ENCODE measurements at places on chromosomes 16 and 17.

DNA sequence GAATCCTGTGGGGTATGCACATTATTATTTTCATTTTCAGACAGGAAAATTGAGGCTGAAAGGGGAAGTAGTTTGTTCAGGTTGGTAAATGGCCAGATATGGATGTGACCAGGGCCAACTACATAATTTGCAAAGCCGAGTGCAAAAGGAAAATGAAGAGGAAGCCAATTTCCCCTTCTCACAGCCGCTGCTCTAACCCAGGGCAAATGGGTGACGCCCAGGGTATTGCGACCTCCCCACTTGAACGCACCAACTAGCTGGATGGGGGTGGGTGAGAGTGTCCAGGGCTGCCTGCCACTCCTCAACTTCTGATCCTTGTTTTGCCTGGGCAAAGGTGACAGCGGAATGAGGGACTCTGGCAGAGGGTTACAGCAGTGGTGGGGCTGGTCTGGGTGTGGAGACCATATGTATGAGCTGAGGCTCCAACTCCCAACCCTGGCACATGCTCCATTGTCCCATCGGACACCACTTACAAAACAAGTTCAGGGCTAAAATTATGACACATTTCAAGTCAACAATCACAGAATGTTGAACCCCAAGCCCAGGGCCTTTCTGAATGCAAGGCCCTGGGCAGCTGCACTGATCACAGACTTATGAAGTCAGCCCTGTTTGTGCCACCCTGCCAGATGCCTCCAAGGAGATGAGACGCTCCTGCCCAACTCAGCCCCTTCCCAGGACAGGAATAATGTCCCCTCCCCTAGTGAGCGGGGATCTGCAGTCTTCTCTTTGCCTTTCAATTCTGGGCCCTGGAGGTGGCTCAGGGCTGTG is 1.7 kb downstream of the ANKRD40CL start:
- DNase-seq = no peak

DNA sequence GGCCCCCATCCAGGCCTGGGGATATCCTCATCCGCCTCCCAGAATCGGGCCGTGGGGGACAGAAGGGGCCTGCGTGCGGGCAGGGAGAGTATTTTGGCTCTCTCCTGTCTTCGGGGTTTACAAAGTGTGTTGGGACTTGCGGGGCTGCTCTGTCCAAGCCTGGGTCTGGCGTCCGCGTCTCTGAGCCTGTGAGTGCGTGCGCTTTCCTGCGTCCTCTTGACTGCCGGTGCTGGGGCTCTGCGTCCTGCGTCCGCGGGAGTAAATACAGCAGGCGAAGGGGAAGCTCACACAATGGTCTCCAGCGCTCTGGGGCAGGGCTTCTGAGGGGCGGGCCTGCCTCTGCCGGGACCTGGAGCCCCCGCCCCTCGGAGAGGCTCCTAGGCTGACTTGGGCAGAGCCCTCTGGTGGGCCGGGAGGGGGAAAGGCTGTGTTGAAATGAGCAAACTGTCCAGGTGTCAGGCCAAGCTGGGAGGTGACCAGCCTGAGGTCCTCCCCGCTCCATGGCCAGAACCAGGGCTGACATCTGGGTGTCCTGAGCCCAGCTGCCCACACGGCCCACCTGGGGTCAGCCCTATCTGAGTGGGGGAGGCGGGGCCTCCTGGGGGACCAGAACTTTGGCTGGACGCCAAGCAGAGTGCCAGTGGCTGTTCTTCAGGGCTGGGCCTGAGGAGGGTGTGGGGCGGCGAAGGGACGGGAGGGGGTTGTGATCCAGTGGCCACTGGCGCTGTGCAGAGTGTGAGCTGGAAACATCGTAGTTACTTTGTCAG is 233.6 kb downstream of the SEC14L1 start:
- no peak for DNase-seq

- no peak for DNase-seq
Measured at GRCh38 chr16:73196670-73197069, 148.7 kb upstream of the ZFHX3 start.

DNA sequence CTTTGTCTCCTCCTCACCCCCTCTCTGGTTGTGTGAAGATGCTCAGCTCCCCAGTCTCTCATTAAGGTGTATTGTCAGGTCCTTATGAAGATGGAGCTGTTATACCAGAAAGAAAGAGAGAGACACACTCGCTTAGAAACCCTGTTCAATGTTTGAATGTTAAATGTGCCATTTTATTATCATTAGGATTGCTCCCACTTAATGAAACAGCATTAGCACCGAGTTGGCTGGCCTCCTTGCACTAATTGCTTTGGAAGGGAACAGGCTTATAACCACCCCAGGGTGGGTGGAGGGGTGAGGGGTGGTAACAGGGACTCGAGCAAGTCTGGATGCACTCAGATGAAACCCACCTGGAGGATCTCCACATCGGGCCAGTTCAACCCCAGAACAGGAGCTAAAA is 14.4 kb downstream of the PIPOX start:
- no peak for DNase-seq

DNA sequence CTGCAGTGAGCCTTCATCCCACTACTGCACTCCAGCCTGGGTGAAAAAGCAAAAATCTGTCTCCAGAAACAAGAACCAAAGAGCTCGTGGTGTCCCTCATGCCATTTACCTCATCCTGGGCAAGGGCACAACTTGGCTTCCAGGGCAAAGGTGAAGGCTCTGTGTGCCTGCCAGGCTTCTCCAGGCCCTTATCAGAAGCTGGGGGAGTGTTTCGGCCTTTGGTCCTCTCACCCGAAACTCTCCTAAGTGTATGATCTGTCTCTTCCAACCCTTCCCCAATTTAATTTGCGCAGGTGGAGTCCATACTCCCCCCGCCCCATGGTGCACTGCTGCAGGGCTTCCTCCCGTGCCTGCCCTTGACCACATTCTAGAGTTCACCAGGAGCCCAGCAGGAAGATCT is 1.1 kb downstream of the CES2 start:
- no peak for DNase-seq

DNA sequence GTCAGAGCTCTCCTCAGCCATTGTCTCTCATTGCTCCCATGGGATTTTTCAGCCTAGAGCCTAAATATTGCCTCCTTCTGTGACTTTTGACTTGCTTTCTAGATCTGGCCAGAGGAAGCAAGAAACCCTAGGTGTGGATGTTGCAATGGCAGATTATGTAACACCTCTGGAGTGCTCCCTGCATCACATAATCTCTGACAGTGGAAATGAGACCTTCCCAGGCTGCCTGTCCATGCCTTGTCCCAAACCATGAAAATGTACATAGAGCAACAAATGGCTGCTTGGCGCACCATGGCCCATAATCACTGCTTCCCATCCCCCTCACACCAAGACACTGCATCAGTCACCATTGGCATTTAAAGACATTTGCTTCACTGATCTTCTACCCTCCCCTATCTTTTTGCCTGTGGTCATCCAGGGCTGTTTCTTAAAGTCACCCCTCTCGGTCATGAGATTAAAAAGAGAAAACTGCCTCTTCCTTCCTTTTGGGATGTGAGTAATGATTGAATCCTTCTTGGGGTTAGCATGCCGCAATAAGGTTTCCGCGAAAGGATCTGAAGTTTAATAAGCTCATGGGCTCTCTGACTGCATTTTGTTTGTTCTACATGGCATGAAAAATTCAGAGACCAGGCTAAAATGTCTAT is 34.2 kb upstream of the CCL2 start:
- no peak for DNase-seq

DNA sequence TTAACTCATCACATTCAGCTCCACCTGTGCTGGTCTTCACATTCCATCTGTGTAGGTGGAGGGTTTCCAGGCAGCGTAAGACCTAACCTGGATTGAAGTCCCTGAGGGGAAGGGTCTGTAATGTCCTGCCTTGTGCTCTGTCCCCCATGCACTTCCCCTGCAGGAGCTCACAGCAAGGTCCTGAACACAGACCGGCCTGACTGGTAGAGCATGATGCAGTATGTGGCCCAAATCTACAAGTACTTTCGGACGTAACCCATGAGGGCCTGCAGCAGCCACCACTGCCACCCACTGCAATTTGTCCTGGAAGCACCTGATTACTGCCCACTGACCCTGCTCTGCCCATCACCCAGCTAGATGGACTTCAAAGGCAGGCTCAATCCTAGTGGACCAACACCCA is 36.6 kb upstream of the ADORA2B start:
- DNase-seq = no peak

GRCh38 chr17:69908626-69909368 is 166.2 kb upstream of the KCNJ16 start:
- no peak for DNase-seq

DNA sequence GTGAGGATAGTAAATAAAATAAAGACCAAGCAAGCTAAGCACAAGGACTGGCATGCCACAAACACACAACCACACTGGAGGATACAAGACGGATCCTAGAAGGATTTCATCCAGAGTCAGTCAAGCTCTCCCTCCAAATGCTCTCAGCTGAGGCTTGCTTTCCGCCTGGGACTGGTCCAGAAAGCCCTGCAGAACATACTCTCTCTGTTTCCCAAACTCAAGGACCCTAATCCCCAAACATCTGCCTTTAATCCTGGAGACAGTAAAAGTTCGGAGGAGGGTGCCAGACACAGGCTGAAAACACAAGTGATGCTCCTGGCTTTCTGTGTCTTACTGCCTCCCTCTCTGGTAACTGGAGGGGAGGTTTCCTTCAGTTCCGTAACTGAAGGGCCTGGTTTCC is 5.3 kb upstream of the HSD11B2 start:
- DNase-seq = no peak

DNA sequence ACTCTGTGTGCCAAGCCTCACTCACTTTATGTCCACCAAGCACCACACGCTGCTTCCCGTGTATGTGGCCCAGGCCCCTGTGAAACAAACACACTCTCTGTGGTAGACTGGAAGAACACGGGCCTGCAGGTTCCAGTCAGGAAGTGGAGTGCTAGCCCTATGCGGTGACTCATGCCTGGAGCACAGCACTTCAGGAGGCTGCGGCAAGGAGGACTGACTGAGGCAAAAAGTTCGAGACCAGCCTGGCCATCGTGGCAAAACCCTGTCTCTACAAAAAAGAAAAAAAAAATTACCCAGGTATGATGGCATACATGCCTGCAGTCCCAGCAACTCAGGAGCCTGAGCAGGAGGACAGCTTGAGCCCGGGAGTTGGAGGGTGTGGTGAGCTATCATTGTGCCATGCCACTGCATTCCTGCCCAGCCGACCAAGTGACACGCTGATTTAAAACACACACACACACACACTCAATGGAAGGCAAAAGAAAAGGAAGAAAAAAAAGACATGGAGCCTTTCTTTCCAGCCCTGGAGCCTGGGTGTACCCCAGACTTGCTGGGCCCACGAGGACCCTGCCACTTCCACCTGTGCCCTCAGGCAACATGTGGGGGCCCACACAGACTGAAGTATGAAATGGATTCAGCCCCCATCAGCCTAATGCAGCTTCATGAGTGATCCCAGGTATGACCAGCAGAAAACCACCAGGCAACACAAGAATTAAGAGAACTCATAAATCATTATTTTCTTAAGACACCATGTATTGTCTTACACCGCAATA is 126.6 kb downstream of the ANKRD11 start:
- no peak for DNase-seq
